ENCODE measurements at places on chromosomes 2 and 18.

DNA sequence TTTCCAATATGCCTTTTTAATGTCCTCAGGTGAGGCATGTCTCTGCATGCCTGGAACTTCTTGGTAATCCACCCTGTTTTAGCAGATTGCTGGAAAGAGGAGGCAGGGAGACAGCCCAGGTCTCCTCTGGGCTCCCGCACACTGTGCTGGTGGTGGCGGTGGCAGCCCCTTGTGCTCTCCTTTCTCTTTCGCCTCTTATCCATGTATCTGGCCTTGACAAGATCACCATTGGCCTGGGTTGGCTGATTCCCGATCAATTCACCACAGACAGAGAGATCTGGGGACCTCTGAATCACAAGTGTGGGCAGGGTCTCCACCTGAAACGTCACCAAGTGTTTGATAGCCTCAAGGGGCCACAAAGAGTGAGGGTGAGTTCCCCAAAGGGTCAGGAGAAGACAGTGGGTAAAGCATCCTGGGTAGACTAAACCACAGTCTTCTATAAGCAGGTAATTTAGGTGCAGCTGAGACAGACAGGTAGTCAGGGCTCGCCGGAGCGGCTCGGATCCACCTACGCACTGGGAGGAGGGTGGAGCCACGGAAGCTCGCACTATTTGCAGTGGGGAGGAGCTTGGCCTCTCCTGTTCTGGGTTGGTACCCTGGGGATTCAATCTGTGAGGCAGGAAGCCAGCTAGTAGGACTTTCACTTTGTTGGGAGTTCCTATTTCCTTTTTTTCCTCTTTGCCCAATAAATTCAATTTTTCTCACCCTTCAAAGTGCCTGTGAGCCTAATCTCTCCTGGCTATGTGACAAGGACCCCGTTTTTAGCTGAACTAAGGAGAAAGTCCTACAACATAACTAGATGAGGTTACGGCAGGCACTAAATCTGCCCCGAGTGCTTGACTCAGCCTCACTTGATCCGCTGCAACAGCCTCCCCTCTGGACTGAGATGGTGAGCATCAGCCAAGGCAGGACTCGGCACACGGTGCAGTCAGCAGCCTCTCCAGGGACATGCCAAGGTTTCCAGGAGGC, 57.6 kb downstream of the SLC4A3 start:
- DNase-seq: no peak

- DNase-seq: no peak
Observed at GRCh38 chr2:42228101-42228500, 58.9 kb downstream of the EML4 start.

DNA sequence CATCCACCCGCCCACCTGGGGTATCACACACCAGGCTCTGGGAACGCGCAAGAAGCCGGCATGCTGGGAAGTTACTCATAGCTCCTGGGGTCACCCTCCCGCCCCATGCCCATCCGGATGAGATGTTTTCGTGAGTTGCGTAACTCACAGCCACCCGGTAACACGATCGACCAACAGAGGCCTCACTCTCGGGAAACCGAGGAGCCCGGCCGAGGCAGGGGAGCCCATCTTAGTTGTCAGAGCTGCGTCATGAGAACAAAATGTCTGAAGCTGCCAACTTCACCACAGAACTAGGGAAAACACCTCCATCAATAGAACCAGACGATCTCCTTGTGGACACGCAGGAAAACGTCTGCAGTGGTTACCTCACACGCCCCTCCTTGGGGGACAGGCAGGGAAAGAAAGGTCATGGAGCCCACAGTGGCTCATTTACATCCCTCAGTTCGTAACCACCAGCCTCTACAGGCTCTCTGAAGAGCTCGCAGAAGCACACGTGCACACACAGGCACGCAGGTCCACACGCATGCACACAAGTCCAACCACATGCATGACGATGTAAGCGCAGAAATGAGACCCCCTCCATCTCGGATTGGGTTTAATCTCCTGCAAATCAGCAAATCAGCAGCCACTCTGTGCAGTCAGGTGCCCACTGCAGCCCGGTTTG, 26.2 kb downstream of the ADI1 start:
- DNase-seq: peak; percentile 93

DNA sequence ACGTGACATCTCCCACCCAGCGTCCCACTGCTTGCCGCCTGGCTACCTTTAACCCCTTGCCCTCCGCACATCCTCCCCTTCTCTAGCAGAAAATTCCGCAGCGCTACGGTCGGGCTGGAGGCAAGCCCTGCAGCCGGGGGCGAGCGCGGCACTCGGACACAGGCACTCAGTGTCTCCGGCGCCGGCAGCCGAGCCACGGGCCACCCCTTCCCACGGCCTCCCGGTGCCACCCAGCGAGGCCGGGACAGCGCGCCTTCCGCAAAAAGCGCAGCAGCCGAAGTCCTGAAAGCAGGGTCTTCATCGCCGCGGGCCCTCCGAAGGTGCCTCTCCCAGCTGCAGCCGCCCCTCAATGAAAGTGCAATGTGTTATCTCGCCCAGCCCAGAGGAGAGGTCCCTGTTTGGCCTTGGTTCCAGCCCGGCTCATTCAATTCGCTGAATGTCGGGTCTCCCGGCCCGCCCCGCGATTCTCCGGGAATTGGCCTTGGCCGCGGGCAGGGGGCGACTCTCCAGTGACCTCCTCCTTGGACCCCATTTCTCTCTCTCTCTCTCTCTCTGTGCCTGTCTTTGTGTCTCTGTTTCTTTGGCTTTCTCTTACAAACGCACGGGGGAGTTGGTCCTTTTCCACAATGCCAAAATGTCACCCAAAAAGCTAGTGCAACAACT, 1.1 kb downstream of the DLGAP1 start:
- DNase-seq: no peak

DNA sequence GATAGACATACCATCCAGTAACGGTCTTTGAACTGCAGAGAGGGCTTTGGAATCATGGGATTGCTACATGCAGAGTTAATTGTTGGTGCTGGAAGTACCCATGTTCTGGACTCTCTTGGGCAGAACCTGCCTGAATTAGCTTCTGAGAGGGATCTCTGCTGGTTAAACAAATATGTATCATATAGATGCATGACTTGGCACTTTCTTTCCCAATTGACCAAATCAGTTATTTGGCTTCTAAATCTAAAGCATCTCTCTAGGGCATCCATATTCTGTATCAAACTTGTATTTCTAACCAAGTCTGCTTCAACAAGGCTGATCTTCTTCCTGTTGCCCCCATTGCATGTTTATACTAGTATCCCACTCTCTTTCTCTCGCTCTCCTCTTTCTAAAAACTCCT, 336.7 kb upstream of the CELF4 start:
- no peak for DNase-seq

DNA sequence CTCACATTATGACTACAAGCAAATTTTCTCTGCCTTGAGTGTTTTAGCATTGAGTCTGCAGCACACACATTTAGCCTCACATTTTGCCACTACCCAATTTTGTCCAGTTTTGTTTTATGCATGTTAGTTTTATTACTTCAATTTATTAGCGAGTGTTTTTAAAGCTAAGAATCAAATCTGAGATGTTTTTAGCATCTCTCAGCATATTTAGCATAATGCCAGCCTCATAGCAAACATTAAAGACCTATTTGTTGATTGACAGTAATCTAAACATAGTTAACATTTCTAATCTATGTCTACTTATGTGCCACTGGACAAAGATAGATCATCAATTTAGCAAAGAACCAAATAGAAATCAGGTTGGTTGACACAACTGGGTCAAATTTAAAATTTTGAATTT, 94.1 kb upstream of the NXPH2 start:
- no peak for DNase-seq

DNA sequence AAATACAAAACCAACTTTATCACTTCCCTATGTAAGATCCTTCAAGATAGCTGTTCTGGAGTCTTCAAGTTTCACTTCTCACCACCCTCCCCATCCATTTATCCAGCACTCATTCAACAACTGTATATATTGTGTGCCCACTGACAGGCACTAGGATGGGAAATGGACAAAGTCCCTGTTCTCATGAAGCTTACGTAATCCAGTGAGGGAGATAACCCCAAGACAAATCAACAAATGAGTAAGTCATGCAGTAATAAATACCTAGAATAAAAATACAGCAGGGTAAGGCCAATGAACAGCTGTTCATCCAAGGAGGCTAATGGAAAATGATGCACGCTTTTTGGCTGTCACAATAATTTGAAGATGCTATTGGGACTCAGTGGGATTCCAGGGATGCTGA, 133.8 kb downstream of the MEMO1 start:
- no peak for DNase-seq

DNA sequence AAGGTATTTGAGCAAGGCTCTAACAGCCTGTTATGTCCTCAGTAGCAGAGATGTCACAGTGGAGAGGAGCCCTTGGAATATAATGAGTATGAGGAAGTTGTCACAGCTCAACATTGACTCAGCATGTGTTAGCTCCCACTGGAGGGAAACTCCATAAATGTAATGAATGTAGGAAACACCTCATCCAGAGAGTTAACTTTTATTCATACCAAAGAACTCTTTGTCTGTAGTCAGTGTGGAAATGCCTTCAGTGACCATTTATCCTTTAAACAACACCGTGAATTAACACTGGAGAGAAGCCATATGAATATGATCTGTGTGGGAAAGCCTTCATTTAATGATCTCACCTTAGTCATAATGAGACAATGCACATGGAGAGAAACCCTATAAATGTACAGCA, 59.7 kb downstream of the CYP1B1 start:
- no peak for DNase-seq

DNA sequence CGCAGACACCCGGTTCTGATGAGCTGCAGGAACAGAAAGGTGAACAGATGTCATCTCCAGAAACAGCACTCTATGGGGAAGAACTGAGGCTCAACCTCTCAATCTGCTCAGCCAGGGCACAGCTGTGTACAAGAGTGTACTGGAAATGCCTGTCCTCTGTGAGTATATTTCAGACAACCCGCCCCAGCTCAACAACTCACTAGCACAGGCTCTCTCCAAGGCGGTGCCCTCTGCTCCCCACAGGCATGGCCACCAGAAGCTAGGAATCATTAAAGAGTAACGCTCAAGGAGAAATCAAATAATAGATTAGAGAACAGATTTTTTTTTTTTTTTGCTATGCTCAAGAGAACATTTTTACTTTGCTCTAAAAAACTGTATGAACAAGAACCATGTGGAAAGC, 43.8 kb downstream of the WDFY1 start:
- DNase-seq: no peak

DNA sequence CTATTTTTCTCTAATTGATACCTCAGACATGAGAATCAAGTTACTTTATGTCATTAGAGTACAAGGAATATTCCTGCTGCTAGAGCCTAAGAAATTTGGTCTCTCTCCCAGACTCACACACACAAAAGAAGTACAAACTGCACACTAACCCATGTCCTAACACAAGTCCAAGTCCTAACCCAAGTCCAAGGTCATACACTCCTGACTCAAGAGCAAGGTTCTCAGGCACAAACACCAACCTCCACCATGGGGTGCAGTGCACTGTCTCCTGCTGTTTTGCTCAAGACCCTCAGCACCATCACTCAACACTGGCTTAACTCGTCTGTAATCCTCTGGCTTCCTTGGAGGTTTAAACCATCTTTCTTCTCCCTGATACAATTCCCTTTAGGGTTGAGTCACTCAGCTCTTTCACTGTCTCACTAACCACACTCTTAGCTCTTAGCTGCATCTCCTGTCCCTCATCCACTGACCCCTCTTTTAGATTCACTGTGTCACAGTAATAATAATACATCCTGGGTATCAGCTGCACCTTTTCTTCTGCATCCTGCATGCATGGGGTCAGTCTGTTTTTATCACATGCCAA, 129.8 kb downstream of the BCL2L11 start:
- DNase-seq: no peak

GRCh38 chr2:16650287-16651249, 15.1 kb downstream of the CYRIA start:
- peak; percentile 77 for DNase-seq

GRCh38 chr2:12032398-12032797, 286.0 kb downstream of the LPIN1 start:
- DNase-seq: no peak

GRCh38 chr2:10345126-10345525, 42.4 kb downstream of the HPCAL1 start:
- no peak for DNase-seq

DNA sequence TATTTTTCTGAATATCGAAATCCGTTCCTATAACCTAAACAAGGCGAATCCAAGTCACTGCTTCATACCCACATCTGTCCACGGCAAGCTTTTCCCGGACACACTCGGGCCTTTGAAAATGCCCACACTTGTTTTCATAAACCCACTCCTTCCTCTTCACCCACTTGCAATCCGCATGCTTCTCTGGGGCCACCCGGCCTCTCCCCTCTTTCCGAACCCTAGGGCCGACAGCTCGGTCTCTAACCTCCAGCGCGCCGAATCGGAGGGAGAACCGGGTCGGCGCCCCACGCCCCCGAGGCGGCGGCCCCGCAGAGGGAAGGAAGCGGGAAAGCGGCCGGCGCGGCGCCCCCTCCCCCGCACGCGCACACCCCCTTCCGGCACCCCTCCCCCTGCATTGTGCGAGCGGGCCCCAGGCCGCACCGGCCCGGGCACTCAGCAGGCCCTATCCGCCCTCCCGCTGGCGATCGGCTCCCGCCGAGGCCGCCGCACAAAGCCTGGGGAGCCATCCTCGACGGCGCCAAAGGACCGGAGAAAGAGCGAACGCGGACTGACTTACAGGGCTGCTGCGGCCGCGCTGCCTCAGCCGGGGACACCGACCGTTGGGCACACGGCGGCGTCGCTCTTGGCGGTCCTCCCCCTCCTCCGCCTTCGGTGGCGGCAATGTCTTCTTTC, 467 bp downstream of the PUM2 start:
- no peak for DNase-seq

DNA sequence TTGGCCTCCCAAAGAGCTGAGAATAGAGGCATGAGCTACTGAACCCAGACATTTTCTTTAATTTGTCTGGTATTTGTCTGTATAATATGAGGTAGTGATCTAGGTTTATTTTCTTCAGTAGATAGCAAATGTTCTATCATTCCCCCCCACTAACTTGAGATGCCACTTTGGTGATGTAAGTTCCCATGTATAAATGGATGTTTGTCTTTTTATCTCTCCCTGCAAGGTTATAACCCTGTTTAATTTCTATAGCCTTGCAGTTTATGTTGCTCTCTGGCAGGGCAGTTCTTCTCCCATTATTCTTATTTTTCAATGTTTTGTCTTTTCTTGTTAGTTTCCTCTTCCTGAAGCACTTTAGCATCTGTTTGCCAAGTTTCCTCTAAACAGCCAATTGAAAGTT, 39.1 kb upstream of the MAP4K4 start:
- no peak for DNase-seq

DNA sequence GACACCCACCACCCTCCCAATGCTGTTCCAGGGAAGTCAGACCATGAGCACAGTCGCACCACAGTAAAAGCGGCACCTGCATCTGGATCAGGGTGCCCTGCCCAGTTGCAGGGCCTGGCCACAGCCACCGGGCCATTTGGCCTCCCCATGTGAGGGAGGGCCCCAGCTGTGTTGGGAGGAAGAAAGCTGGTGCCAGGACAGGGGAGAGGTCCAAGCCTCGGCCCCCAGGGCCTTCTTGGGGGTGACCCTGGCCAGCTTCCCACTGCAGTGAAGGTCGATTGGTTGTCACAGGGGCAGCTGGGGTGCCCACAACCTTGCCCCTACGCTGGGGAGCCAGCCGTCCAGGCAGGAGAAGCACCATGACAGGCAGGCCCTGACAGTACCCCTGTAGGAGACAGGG, 183.2 kb upstream of the RAB6C start:
- no peak for DNase-seq

- DNase-seq: no peak
Observed at GRCh38 chr2:58540681-58541080, 299.6 kb upstream of the FANCL start.

- DNase-seq: no peak
Observed at GRCh38 chr2:207750345-207750744, 19.4 kb downstream of the FZD5 start.
